M059J (cell line): ENCODE measurements at places on chromosomes 11 and 22.
A peak's percentile ranks its signal among the peaks of the same experiment; 100 is the strongest.

DNA sequence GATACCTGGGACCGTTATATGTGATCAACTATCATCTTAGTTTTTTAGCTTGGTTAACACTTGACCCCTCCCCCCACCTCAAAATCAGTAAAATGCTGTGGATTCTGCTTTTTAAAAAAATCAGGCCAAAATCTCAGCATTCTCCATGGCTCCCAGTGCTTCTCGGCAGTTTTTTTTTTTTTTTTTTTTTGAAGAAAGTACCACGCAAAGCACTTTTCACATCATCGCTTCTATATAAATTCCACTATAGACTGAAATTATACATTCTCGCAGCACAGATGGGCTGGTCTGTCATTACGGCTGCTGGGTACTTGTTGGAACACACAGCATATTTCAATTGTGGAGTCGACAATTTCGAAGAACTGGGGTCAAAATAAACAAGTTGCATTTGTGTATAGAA, 67.7 kb upstream of the PPARA start:
- DNase-seq: no peak

GRCh38 chr22:22074634-22075381, 92.2 kb upstream of the TOP3B start:
- no peak for DNase-seq

- no peak for DNase-seq
Measured at GRCh38 chr11:120330045-120330444, 4.9 kb downstream of the TLCD5 start.

- DNase-seq: peak; percentile 83
Measured at GRCh38 chr11:58919561-58919960, 19.7 kb upstream of the GLYATL1 start.

DNA sequence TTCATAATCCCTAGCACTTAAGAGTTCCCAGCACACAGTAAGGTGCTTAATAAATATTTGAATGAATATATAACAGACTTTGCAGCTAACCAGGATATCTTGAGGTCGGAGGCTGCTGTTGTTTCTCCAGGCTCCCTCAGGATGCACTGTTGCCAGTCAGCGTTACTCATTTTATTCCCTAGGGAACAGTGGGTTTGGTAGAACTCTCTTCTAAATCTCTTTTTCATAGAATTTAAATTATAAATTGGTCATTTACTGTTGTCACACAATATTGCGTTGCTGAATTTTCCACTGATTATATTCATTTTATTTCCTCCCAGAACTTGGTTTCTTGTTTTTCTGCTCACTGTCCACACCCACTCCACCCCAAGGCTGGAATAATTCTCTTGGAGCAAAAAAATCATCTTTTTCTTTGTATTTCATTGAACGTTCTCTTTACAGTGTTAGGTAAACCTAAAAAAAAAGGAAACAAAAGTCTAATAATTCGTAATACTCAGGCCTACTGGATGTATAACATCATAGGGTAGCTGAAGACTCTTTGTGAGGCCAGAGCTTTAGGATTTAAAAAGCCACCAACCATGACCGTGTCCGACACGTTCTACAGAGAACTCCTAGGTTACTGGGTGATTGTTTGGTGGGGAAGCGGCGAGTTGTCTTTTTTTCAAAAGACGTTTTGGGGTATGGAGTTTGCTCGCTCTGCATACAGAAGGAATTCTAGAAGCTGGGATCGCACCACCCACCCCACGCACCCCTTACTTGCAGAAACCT, 766 bp upstream of the CAPRIN1 start:
- DNase-seq: no peak

DNA sequence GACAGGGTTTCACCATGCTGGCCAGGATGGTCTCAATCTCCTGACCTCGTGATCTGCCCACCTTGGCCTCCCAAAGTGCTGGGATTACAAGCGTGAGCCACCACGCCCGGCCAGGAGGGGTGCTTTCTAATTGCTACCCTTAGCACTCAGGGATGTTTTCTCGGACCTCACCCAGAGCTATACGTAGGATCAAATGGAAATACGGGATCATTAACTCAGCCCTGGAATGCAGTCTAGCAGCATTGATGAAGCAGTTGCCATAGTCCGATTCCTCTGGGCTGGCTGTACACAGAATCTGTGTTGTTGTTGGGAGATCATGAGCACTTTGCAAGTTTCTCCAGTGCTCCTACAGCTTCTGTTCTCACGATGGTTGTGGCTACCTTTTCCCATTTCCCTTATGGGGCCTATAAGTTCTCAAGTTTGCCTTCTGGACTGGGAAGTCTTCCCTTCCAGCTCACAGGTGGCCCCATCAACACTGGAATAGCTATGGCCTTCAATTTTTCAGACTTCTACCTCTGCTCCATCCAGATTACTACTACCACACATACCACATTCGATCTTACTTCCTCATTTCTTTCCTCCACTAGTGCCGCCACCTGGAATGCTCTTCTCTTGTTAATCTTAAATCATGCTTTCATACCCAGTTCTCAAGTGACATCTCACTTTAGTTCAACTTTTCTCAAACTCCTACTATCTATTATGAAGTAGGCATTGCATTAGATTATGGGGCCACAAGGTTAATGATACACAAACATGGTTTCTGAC, 16.1 kb upstream of the PCF11 start:
- no peak for DNase-seq

DNA sequence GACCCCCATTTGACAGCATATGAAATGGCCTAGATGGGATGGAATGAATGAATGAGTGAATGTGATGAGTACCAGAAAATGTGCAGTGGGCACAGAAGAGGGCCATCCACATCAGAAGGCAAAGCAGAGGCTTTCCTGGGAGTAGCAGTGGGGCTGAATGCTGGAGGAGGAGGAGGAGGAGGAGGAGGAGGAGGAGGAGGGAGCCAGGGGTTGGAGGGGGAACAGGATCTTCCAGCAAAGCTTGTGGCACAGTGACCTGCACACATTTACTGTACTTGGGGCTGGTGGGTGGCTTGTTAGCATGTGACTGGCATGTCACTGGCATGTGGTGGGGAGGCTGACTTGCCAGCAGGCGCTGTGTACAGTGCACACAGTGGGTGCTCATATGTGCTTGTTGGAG, 9.5 kb downstream of the SEPTIN3 start:
- DNase-seq: no peak

- DNase-seq: peak; percentile 96
Measured at GRCh38 chr11:122069707-122070360, 46.2 kb downstream of the BLID start.

- no peak for DNase-seq
Measured at GRCh38 chr11:121347094-121347493, 54.5 kb downstream of the SC5D start.

- DNase-seq: no peak
Measured at GRCh38 chr22:38645430-38645829, 10.8 kb downstream of the FAM227A start.

DNA sequence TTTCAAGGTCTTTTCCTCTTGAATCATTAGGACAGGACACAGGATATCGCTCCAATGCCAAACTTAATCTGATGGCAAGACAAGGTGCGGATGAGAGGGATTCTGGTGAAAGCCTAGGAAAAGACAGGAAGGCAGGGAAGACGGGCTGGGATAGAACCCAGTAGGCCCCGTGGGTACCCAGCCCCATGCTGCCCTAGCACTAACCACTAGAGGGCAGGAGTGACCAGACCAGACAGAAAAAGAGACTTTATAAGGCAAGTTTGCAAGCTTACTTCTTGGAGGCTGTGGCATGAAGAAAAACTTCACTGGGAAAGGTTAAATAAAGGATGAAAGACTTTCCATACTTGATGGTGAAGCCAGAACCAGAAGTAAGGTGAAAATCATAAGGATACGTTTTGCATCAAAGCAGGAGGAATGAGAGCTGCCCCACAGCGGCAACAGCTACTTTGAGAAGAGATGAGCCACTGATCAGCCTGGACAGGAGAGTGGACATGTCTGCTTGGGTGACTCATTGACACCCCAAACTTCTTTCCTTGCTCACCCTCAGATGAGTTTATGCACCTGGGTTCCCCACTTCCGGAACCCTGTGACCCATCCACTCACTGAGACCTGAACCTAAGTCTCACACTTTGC, 39.8 kb downstream of the SYN3 start:
- peak; percentile 46 for DNase-seq

DNA sequence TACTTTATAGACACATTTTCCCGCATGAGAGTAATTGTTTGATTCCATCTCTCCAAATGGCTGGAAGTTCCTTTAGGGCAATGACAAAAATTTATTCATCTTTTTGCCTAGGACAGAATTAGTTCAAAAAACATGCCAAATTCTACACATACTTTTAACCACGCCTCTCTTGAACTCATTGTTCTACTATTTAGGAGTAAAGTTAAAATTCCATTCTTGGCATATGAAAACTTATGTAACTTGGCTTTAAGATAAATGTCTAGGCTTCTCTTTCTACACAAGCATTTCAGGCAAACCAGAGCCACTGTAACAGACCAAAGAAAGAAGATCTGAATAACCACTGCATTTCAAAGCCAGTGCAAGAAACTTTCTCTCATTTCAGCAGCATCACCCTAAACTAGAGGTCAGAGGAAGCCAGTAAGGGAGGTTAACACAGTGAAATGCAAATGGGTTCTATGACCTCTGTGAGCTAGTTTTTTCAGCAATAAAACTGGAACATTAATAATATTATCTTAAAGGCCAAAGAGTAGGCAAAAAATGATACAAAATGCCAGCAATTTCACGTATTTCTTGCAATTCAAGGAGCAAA, 73.0 kb downstream of the RSF1 start:
- no peak for DNase-seq

GRCh38 chr11:61816736-61817455, at the start of gene FADS1:
Gene FADS1 (minus strand): TSS chr11:61817003. CDS start chr11:61816929, 74 bp downstream.
- peak; percentile 94 for DNase-seq

DNA sequence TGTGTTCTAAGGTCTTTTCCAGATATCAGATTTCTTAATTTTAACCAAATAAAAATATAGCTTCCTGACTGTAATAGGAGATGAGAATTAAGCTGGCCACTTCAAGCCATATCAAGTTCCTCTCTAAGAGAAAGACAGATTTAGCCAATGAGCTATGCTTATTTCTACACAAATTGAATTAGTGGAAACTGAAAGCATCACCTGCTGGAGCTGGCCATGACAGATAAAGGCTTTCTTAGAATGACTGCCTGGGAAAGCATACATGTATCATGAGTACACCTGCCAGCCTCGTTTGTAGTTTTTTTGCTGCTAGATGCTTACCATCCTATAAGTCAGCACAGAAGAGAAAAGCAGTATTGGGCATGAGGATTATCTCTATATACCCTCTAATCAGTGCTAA, 53.5 kb upstream of the DBX1 start:
- no peak for DNase-seq

GRCh38 chr11:118364956-118365615, 5.7 kb downstream of the UBE4A start:
- no peak for DNase-seq

- no peak for DNase-seq
Measured at GRCh38 chr11:119625206-119625978, 103.6 kb downstream of the NECTIN1 start.

DNA sequence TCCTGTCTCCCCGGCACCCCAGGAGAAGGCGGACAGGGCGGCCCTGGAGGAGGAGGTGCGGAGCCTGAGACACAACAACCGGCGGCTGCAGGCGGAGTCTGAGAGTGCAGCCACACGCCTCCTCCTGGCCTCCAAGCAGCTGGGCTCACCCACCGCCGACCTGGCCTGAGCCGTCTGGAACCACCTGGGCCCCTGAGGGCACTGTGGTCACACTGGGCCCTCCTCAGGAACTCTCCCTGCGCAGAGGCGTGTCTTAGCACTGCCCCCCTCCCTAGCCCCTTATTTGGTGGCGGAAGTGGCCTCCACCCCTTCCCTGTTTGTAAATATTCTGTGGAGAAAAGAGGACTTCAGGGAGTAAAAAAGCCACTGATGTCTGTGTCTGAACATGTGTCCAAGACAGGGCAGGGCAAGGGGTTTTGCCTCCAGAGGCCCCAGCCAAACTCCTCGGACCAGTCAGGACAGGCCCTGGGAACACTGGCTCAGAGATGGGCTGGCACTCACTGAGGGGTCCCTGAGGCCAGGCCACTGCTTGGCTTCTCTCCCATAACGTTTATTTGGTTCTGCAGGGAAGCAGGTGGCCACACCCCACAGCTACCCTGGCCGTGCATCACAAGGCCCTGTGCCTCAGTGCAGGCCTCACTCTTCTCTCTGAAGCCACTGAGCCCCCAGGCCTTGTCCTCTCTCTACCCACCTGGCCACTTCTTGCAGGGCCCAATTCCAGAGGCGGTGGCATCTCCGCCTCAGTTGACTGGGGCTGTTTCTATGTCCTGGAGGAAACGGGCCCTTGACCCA, 12.0 kb downstream of the RELA start:
- DNase-seq: no peak

DNA sequence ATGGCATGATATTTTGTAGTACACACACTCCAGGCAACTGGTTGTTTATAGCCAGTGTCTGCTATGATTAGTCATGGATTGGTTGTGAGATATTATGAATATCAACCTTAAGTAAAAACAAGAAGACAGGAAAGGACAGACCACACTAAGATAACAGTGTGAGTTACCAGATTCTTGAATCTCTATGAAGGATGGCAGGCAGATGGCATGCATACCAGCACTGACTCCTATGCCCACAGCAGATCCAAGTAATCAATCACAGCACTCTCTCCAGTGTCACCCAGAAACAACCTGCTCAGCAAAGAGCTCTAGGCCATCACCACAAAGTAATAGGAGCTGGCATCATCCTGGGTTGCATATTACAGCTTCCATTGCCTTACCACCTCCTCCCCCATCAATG, 116.6 kb downstream of the GALNT18 start:
- no peak for DNase-seq

DNA sequence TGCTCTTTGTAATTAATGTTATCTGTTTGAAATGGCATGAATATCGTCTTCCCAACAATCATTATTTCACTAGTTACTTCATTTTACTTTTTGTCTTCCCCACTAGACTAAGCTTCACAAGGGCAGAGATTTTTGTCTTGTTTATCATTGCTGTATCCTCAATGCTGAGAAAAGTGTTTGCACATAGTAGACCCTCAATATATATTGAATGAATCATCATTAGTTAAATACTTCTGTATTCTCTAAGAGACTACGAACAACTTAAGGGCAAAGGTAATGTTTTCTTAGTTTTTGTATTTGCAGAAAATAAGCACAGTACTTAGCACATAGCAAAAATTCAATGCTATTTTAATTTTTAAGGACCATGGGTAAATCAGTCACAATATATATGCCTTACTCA, 95.9 kb downstream of the CCDC73 start:
- no peak for DNase-seq

DNA sequence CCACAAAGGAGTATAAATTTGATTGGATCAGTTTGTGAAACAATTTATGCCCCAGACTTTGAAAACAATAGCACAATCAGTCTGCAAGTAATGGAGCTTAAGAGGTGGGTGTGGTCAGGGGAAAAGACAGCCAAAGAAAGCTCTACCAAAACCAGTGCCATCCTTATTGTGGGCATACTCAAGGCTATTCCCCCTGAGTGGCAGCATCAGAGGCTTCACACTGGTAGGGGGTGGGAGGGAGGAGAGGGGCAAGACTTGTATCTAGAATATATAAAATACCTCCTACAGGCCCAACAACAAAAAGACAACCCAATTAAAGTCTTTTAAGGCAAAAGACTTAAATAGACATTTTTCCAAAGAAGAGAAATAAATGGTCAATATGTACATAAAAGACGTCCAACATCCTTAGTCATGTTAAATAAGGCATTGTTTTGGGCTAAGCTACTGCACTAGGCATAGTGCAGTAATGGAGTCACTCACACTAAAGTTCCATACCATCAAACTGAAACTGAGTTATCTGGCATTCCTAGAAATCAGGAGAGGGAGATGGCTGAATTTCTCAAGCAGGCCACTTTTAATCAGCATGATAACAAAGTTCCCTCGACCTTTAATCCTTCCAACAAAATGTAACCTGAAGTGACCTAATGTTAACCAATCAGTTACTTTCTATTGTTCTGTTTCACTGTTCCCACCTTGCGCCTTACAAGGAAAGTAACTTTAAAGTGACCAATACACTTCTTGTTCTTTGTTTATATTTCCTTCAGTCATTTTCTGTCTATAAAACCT, 24.8 kb downstream of the NARS2 start:
- no peak for DNase-seq
